ENCODE measurements at places on chromosomes 11 and 22.

DNA sequence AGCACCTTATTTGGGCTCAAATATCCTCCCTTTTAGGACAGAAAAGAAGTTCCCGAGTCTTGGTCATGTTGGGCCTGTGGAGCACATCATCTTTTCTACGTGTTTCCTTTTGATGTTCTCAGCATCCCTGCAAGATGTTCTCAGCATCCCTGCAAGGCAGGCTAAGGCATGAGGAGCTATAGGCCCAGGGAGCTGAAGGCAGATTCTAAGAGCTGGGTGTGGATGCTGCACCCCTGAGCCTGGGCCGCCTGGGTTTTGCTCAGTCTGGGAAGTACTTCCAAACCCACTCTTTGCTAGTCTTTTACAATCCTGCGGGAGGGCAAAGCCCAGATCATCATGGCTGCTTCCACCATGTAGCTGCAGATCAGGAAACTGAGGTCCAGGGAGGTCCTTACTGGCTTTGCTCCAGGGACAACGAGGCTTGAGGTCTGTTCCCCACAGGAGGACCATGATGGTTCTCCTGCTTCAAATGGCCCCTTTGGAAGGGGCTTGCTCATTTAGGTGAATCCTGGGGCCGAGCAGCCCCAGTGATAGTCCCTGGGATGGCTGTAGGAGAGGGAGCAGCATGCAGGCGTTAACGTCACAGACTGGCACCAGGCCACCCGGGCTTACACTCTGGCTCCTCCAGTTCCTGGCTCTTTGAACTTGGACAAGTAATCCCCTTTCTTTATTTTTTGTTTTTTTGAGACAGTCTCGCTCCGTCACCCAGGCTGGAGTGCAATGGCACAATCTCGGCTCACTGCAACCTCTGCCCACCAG is 10.6 kb downstream of the LRRC75B start:
- no peak for DNase-seq

DNA sequence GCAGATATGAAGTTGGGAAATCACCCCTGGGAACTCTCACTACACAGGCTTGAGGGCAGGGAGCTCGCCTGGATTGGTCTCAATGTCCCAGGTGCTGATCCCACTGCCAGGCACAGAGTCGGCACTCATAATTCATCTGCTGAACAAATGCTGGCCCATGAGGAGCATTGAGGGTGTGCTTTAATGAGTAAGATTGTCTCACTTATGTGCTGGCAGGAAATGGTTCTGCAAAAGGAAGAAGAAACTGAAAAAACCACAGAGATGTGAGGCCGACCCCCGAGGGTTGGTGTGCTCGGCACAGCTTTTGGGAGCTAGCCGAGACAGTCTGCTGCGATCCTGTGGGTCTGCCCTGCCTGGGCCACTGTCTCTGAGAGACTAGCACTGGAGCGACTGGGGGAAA is 9.4 kb downstream of the PLAAT2 start:
- peak; percentile 37 for DNase-seq

DNA sequence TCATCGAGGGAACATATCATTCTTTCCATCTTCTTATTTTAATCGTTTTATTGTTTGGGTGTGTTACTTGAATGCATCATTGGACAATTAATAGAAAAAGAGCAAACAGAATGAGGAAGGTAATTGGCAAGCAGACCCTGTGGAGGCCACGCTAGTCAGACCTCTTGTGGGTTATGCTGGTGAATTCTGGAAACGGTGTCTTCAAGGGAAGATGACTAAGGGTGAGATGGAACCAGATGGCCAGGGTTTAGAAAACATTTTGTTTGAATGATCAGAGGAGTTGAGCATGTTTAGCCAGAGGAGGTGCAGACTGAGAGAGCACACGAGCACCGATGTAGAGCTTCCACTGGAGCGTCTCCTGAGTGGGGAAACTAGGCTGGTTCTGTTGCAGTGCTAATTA is 8.5 kb downstream of the ST14 start:
- DNase-seq, result peak; percentile 35

GRCh38 chr11:75428281-75428724 is 4.7 kb downstream of the KLHL35 start:
- DNase-seq, result peak; percentile 70

DNA sequence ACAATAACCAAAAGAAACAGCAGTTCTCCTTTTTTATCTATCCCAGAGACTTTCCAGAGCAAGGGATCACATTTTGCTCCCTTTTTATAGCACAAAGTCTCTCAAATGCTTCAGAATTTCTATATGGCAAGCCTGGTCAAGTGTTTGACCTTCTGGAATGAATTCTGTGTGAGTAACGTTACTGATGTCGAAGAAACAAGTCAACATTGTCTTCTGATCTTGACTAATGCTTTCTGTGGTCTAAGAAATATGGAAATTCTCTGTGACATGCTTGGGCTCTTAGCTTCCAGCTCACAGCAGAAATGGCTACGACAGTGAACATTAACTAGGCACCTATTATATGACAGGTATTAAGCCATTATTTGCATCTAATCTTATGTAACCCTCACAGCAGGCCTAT is 411.7 kb downstream of the CADM1 start:
- no peak for DNase-seq

- DNase-seq, result no peak
Observed at GRCh38 chr11:5390210-5390609, 6.6 kb downstream of the OR51M1 start.

DNA sequence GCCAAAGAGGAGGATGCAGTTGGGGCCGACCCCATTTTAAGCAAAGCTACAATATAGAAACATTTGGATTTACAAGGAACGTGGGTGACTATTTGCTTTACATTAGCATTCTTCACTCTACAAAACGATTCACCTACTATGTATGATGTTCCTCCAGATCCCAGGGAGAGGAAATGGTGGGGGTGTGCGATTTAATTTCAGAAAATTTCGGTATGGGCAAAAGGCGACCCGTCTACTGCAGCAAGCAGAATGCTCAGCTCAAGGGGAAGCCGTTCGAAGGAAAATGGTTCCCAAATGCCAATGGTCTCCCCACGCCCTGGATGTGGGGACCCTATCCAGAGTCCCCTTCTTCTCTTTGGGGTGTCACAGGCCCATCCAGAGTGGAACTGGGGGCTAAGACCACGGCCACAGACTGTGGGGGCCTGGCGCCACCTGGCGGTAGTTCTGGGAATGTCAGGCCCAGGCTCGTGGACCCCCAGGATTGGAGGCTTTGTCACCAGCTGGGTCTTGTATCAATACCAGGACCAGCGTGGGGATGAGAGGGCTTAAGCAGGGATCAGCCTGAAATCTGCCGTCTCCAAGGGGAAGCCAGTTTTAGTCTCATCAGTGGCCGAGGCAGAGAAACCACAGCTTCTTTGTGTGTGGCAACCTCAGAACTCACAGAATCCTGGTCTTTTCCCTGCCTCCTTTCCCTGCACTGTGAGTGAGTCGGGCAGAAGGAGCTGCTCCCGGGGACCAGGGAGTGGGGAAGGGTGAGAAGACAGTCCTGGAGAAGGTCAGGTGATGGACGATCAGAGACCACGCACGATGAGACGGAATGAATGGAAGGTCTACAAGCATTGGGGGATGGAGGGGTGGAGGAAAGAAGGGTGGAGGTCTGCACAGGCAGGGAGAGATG is 8.4 kb downstream of the LRRC10B start:
- DNase-seq, result peak; percentile 37

DNA sequence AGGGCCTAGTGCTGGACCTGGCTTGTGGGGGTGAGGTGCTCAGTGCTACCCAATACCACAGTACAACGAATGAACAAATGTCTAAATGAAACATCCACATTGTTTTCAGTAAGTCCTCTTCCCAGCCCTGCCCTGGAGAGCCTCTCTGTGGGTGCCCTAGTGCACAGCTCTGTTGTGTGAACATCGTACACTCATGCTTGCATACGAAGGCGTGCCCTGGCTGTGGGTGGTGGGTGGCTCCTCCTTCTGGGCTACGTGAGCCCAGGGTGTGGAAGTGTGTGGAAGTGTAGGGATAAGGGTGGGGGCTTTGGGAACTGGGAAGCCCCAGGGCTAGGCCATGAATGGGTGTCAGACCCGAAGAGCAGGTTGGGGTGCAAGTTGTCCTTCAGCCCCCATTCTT is 592 bp upstream of the NLRX1 start:
- DNase-seq, result no peak

DNA sequence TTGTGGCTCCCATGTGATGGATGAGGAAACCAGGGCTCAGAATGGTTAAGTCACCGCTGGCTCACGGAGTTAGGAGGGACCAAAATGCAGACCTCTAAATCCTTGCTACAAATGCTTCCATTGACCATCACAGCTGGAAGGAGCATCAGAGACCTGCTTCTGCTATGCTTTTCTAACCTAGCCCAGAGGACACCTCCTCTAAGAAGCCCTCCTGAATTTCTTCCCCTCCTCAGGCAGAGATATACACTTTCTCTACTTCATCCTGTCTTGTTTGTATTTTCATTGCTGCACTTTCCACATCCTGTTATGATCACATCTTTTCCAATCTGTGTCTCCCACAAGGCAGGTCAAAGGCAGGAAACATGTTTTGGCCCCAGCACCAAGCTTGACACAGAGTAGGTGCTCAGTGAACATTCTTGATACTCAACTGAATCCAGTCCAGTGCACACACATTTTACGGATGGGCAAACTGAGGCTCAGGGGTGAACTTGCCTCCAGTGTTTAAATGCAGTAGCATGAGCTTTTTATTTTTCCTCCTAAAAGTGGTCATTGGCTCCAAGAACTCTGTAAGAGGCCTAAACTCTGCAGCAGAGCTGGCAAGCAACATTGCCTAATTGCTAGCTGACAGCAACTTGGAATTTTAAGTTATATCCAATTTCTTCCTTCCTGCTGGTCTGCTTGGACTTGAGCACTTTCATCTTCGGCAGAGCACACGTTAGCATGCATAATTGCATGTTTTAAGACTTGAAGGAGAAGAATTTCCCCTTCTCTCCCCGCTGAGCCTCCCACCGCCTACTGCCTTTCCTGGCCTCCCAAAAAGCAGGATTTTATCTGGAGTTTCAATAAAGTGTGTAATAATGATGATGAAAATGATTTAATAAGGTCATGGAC is 12.7 kb downstream of the SCUBE1 start:
- DNase-seq, result no peak

GRCh38 chr22:31127181-31127772 is 4.5 kb downstream of the INPP5J start:
- DNase-seq, result no peak

- DNase-seq, result no peak
Observed at GRCh38 chr11:86930957-86931547, 24.1 kb downstream of the FZD4 start.

- peak; percentile 14 for DNase-seq
Observed at GRCh38 chr11:45543808-45544422, 121.5 kb downstream of the CHST1 start.

- no peak for DNase-seq
Observed at GRCh38 chr22:17481424-17481823, 81.9 kb upstream of the SLC25A18 start.

All from EL (cell line).